ENCODE measurements at places on chromosomes 12 and 14.

DNA sequence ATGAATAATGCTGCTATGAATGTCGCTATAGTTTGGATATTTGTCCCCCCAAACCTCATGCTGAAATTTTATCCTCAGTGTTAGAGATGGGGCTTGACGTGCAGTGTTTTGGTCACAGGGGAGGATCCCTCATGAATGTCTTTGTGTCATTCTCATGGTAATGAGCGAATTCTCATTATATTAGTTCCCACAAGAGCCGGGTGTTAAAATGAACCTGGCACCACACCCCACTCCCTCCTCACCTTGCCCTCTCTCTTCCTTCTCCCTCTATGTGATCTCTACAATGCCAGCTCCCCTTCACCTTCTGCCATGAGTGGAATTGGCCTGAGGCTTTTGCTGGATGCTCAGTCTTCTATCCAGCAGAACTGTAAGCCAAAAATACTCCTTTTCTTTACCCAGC lies 37.5 kb upstream of the YAF2 start:
- no peak for DNase-seq

DNA sequence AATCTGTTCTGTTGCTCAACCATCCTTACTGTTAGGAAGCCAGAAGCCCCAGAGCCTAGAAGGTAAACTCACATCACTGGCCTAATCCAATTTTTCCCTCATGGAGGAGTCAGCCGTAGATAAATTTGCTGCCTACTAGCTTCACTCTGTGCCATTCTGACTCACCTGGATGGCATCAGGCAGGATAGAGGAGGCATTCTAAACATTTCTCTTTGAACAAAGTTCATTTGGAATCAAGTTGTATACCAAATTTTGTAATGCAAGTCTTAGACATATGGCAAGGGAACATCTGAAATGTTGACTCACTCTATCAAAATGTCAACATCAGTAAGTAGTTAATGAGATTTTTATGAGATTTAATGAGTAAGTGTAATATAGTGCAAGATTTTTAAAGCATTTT lies 13.6 kb upstream of the TBC1D30 start:
- DNase-seq = no peak

DNA sequence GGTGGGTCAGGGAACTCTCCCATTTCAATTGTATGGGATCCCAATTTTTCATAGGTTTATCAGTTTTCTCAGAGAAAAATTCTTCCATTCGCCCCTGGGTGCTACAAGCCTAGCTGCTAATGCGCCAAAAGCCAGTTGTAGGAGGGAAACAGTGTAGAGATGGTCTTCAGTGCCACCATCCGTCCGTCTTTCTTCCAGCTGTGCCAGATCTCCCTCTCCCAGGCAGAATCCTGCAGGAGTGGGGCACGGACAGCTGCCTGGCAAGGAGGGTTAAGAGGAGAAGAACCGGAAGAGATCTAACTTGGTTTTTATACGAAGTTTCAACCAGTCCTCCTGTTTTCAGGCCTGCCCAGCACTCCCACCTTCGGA lies 38.9 kb upstream of the FUT8 start:
- DNase-seq = peak; percentile 69

DNA sequence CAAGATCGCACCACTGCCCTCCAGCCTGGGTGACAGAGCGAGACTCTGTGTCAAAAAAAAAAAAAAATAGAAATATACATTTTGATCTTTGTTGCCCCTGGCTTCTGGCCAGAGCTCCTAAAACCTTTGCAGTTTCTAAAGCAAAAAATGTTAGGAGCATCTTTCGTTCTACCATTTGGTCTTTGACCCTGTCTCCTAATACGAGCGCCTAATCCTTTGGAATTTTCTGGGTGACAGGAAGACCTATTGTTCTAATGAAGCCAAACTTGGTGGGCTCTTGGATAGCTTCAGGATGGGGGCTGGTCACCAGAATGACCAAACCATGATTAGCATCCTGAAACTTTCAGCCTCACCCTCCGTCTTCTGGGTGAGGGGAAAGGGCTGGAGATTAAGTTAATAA lies 32.3 kb upstream of the CLIP1 start:
- DNase-seq = no peak

DNA sequence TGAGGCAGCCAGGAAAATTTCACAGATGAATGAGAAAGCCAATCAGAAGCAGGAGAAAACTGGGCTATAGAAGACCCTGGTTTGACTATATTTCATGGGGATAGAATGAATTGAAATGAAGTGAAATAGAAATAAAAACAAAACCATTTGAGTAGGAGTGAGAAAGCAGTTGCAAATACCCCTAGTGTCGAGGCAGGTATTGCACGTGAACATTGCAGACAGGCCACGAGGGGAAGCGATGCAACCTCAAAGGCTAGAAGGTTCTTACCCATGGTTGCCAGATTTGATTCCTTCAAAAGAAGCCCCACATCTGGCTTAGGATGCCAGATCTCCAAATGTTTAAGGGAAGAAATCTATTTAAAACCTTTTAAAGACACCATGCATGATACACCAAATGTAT lies 648.9 kb downstream of the VRK1 start:
- DNase-seq = no peak

GRCh38 chr12:120439646-120440247 lies 1.8 kb downstream of the COX6A1 start:
- DNase-seq = peak; percentile 4

GRCh38 chr12:63808631-63809030 lies 28.9 kb downstream of the RXYLT1 start:
- DNase-seq = no peak

- no peak for DNase-seq
Measured at GRCh38 chr14:50417853-50418252, 21.2 kb upstream of the CDKL1 start.

- DNase-seq = no peak
Measured at GRCh38 chr14:71684323-71684722, 247.9 kb upstream of the RGS6 start.

- no peak for DNase-seq
Measured at GRCh38 chr12:32558903-32559302, 120.2 kb upstream of the DNM1L start.

DNA sequence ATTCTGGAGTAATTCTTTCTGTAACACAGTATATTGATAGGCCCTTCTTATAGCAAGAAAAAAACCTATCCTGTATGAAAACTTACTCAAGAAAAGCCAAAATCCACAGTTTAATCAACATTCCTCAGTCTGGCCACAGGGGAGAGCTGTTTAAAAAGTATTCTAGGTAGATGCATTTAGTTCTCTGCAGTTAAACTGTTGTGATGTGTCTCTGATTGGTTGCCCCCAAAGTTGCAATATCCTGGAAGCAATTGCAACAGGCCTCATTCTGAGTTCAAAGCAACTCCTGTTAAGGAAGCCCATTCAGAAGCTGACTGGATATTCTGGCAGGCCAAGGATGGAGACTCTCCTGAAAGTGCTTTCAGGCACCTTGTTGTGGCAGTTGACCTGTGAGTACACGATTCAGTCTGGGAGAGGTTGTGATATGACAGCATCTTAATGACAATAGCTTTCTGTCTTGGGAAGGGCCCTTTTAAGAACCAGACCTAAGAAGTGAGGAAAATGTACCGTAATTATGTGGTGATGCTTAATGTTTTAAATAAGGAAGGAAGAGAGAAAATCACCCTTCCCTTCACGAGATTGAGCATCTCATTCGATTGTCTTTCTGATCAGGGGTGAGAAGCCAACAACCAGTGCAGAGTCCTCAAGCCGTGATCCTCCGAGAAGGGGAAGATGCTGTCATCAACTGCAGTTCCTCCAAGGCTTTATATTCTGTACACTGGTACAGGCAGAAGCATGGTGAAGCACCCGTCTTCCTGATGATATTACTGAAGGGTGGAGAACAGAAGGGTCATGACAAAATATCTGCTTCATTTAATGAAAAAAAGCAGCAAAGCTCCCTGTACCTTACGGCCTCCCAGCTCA lies 420.7 kb downstream of the DAD1 start:
- DNase-seq = no peak

Measured in hippocampal formation (tissue), 2 donors.